ENCODE measurements at places on chromosomes 4 and X.
A peak's percentile ranks its signal among the peaks of the same experiment; 100 is the strongest.

GRCh38 chr4:4794421-4794820 lies 65.0 kb upstream of the MSX1 start:
- DNase-seq, result no peak

DNA sequence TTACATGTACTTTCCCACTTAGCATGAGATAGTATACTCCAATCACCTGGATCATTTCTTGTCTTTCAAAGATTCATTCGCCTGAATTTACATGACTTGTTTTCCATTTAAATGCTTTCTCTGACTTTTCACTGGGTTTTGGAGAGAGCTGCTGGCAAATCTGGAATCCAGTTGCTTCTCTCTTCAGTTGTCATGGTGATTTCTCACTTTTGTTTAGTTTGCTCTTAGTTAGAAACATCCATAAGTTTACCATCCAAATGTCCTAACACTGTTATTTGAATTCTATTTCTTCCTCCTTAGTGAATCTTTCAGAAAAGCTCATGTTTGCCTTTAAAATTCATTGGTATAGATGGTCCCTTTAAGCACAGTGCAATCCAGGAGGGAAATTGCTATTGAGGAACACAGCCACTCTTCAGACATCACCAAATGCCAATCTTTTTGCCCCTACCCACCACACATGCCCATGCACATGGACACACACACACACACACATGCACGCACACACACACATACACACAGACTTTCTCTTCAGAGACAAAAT lies 51.7 kb downstream of the REELD1 start:
- DNase-seq, result no peak

DNA sequence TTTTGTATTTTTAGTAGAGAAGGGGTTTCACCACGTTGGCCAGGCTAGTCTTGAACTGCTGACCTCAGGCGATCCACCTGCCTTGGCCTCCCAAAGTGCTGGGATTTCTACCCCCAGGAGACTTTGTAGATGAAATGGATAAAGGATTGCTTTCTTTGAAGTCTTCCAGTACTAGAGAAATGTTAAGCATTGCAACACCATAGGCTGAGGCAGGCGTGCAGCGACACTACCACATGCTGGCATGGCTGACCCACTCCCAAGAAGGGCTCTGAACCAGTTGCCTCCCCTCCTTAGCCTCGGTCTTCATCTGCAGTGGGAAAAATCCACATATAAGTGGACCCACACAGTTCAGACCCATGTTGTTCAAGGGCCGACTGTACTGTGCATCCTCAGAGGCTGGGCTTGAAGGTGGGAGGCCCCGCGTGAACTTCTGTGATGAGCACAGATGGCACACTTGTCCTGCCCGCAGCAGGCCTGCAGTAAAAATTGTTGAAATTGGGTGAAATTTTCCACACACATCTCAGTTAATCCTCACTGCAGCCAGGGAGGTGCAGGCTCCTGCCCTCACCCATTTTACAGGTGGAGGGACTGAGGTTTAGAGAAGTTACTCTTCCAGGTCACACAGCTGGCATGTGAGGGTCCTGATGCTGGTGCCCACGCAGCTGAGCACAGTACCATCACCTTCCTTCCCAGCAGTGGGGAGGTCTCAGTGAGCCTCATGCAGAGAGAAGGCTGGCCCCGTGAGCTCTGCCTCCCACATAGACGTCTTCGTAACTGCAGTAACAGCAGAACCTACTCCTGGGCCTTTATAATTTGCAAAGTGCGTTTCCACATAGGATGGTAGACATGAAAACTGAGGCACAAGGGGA lies 35.5 kb downstream of the HTRA3 start:
- no peak for DNase-seq

- no peak for DNase-seq
Observed at GRCh38 chrX:35380808-35381700, 417.1 kb upstream of the MAGEB16 start.

DNA sequence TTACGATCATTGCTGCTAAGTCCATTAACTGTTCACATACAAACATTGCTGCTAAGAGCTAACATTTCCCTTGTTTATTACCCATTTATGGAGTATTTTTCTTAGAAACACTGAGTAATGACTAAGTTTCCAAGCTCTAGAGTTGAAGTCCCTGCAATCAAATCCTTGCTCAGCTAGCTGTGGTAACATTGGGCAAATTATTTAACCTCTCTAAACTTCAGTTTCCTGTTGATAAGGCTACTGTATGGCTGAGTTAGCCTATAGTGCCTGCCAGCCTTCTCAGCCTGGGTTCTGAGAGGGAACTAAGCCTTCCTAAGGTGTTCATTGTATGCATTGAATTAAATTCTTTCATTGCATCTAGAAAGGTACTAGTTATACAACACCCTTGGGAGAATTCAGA lies 15.2 kb upstream of the SCOC start:
- DNase-seq, result no peak

DNA sequence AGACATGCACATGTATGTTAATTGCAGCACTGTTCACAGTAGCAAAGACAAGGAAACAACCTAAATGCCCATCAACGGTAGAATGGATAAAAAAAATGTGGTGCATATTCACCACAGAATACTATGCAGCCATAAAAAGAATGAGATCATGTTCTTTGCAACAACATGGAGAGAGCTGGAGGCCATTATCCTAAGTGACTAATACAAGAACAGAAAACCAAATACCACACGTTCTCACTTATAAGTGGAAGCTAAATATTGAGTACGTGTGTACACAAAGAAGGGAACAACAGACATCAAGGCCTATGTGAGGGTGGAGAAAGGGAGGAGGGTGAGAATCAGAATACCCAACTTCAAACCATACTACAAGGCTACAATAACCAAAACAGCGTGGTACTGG lies 17.4 kb upstream of the LNX1 start:
- DNase-seq, result no peak

GRCh38 chrX:69046996-69047490 lies 118.2 kb downstream of the PJA1 start:
- no peak for DNase-seq

DNA sequence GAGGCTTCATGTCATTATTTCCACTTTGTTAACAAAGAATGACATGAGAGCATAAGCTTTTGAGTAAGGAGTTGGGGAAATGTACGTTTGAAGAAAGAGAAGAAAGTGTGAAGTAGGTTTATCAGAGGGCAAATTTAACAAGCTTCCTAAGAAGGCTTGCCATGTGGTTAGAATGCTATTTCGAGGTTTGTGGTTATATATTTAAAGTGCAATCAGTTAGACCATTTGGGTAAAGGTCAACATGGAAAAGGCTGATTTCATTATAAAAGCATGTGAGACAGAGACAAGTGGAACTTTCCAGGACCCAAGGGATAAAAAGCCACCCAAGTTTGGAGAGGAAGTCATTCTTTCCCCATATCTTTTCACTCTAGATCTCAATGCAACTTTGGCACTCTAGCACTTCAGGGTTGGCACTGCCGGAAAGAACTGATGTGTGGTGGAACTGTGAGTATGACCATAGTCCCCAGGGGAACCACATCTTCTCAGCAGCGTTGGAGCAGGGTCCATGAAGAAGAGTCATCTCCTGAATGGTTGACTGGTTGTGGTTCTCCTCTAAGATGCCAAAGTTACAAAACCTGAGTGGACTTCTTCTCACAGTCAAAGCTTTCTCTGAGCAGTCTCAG lies 529.9 kb downstream of the MID1IP1 start:
- no peak for DNase-seq

DNA sequence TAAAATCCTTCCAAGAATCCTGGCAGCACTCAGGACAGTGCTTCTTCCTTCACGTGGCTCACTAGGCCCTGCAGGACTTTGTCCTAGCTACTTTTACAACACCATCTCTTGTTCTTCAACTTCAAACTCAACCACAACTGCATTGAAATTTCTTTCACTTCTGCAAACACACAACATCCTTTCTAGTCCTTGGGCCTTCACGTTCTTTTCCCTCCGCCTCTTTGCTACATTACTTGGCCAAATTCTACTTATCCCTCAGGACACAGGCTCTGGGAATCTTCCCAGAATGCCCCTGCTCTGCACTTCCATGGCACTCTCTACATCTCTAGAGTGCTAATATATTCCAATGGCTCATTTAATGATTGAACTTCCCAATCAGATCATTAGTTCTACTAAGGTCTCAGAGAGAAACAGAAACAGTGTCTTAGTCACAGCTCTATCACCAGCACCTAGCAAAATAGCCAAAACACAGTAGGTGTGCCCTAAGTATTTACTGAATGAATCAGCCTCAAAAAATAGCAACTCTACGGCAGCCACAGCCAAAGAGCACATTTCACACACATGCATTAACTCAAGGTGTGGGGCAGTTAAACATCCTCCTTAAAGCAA lies 73.3 kb downstream of the MANBA start:
- no peak for DNase-seq

- DNase-seq, result no peak
Observed at GRCh38 chr4:103928370-103928769, 208.6 kb upstream of the TACR3 start.

- DNase-seq, result no peak
Observed at GRCh38 chr4:48924416-48924815, 17.8 kb upstream of the OCIAD2 start.

DNA sequence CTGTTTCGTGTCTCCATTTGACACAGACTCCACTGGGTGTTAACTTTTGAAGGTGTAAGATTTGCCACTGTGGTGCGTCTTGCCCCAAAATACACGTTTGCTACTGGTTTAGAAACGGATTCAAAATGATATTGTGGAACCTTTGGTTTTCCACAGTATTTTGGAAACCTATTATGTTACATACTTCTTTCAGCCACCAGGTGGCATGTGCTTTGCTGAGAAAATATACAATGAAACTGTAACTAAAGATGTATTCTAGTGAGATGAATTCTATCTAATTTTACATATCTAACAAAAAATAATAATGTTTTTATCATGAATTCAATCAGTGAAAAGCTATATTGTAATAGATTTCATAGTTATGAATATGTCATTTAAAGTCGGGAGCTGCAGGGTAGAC lies 28.4 kb upstream of the SLITRK4 start:
- no peak for DNase-seq

DNA sequence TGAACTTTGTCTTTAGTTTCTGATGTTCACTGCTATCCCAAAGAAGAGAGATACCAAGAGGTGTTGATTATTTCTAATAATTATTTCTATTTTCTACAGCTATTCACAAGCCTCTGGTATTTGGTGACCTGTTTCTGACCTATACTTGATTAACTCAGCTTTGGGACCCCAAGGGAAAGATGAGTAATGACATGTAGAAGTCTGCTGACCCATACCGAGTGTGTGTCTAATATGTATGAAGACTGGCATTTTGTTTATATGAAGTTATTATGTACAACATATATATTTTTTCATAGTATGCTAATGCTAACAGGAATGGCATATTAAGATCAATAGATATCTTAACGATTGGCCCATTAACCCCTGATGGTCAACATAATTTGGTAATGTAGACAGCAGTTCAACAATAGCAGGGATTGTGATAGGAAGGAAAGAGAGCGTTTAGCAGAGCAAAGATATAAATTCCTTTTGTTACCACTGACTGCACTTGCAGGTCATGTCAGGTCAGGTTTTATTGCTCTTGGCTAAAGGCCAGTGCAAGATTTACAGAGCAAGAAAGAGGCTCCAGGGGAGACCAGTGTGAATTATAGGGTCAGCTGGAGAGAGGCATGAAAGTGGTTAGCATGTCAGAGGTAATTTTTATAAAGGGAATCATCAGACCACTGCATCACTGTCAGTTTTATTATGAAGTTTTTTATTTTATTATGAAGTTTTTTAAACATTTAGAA lies 94.7 kb upstream of the DIPK2B start:
- no peak for DNase-seq

DNA sequence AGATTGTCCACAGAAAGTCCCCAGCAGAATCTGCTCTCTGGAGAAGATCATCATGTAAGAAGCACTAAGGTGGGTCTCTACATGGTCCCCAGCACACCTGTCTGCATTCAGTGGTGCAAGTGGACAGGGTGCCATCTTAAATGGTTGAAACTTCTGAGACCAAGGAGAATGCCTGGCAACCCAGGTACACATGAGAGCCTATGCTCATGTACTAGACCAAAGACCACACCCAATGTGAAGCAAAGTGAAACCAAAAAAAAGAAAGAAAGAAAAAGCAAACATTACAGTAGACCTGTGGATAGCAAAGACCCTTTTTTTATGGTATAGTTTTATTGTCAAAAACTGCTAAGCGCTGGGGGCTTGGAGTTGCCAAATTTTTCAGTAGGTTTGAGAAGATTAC lies 15.0 kb downstream of the CD40LG start:
- DNase-seq, result no peak

- DNase-seq, result peak; percentile 16
Observed at GRCh38 chr4:6875431-6875831, 34.2 kb upstream of the TBC1D14 start.

DNA sequence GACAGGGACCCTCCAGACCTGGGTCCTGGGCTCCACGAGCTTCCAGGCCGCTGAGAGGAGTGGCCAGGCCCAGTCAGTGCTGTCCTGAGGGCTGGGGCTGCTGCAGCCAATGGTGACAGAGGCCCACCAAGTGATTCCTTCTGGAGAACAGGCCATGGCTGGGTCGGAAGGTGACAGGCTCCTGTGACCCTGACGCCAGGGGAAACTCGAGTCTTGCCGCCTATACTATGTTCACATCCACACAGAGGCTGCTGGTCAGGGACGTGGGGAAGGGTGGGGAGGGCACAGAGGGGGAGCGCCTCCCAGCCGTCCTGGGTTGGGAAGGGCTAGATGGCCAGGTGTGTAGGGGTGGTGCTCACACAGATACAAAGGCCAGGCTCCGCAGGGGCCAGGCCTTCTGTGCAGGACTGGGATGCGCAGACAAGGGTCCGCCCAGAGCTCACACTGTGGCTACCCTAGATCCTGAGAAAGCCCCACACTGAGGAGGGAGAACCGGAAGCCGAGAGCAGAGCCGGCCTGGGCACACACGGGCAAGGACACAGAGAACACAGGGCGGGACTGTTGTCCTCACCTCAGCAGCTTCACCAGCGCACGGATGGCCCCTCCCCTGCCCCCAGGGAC lies 81.4 kb downstream of the HTRA3 start:
- DNase-seq, result no peak

GRCh38 chrX:117196481-117196880 lies 733.7 kb upstream of the CT83 start:
- DNase-seq, result no peak

GRCh38 chr4:71630803-71631202 lies 153.1 kb downstream of the GC start:
- DNase-seq, result no peak
